ENCODE measurements at places on chromosomes 5 and 9. TPM values are rescaled to one million over a fixed set of nuclear protein-coding genes. Genes with fewer than 3 reads are reported as not detected.

DNA sequence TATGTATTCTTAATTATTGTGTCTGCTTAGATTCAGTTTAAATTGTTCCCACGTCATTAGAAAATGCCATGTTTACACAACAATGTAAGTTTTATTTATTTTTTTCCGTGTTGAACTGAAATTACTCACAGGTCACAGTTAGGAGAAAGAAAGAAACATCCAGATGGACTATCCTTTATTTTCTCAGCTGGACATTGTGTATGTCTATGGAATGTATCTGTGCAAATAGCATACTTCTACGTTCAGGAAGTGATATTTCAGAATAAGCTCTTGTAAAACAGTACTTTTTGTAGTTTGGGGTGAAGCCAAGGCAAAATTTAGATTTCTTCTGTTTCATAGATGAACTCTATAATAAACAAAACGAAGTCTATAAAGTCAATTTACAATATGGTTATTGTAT lies 249.0 kb upstream of the ZNF608 start:
- DNase-seq: peak; percentile 52

GRCh38 chr9:113364951-113365350 lies 11.8 kb downstream of the HDHD3 start:
- no peak for DNase-seq

DNA sequence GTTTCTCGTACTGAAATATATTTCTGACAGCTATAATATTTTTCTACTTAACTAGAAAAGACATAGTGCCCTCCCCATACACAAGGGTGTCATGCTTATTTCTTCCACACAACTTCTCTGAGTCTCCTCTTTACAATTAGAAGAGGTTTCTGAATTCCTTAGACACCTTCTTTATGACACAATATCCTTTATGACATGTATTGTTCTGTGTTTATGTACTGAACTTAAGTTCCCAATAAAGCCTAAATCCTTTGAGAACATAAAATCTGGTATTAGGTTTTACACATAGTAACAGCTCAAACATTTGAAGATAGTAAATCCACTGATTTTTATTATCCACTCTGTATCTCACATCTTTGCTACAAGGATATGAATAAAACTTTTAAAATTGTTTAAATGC lies 32.5 kb downstream of the GRAMD2B start:
- DNase-seq: no peak

- DNase-seq: no peak
Measured at GRCh38 chr5:134141331-134142050, 27.0 kb downstream of the TCF7 start.

Gene PFN3
- not detected for polyA plus RNA-seq
